ENCODE measurements at places on chromosomes 1 and 21.

GRCh38 chr1:230226007-230226800 is 159.2 kb downstream of the GALNT2 start:
- DNase-seq = no peak

GRCh38 chr1:229185963-229186362 is 84.9 kb upstream of the RAB4A start:
- DNase-seq = no peak

DNA sequence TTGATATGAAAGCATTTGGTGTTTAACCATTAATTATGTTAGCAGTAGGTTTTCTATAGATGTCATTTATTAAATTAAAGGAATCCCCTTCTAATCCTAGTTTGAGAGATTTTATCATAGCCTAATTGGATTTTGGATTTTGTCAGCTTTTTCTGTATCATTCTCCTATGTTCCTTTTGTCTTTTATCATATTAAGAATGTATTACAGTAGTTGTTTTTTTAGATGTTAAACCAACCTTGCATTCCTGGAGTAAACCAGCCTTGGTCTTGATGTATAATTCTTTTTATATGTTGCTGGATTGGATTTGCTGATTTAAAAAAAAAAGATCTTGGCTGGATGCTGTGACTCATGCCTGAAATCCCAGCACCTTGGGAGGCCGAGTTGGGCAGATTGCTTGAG is 5.6 kb downstream of the SETDB1 start:
- DNase-seq = no peak

DNA sequence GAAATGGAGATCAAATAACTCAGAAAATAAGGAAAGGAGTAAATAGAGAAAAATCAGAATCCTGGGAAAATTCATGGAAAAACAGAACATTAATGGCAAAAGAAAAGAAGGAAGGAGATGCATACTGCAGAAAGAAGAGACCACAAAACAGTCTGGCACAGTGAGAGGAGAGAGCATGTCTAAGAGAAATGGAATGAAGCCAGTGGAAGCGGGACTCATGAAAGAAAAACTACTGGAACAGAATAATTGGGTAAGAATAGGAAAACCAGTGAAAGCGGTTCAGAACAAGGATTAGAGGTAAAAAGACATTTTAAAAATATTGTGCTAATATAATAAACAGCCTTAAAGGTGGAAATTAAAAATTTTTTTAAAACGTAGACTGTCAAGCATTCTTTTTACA is 93.6 kb upstream of the GREM2 start:
- no peak for DNase-seq

DNA sequence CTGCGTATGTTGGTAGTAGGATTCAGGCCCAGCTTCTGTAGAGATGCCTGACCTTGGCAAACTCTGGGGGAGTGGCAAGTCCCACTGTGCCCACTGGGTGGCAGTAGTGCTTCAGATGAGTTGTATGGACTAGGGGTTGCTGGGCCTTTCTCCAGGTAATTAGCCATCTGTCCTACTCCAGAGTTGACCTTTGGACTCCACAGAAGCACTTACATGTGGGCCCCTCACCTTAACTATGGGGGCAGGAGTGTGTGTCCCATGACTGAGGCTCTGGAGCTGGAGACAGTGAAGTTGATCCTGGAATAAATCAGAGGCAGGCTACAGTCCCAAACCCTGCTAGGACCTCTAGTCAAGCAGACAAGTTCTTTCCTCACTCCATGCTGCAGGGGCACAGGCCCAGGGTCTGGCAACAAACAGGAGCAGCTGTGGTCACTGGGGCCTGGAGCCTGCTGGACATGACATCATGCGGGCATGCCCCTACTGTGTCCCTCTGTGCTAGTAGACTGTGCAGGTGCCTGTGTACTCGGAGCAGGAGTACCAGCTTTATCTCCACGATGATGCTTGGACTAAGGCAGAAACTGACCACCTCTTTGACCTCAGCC is 4.6 kb downstream of the DMAP1 start:
- peak; percentile 65 for DNase-seq
